Right atrium auricular region (tissue), 2 donors: ENCODE measurements at places on chromosomes 6 and 20.
A peak's percentile ranks its signal among the peaks of the same experiment; 100 is the strongest.

- peak; percentile 93 for DNase-seq
Observed at GRCh38 chr20:51366155-51366886, 176.2 kb downstream of the NFATC2 start.

DNA sequence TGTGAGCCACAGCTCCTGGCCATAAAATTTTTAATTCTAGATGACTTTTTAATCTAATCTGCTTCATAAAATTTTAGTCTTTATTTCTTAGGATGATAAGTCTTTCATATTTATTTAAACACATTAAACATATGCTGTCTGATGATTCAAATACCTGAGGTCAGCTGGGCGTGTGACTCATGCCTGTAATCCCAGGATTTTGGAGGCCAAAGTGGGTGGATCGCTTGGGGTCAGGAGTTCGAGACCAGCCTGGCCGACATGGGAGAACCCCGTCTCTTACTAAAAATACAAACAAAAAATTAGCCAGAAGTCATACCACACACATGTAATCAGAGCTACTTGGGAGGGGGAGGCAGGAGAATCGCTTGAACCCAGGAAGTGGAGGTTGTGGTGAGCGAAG is 53.1 kb downstream of the RBM24 start:
- no peak for DNase-seq

- DNase-seq, result no peak
Observed at GRCh38 chr6:107968081-107968480, 10.1 kb upstream of the SEC63 start.

- DNase-seq, result peak; percentile 66
Observed at GRCh38 chr20:34954904-34955230, 739 bp downstream of the GSS start.

- no peak for DNase-seq
Observed at GRCh38 chr20:10949930-10950783, 276.4 kb upstream of the JAG1 start.

DNA sequence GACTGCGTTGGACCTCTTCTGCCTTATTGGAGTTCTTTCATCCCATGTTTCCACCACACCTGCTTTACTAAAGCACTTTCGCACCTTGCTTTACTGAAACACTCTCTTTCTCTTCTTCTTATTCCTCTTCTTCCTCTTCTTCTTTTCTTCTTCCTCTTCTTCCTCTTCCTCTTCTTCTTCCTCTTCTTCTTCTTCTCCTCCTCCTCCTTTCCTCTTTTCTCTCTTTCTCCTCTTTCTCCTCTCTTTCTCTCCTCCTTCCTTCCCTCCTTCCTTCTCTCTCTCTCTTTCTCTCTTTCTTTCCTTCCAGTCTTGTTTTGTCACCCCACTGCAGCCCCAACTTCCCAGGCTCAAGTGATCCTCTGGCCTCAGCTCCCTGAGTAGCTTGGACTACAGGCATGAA is 4.0 kb upstream of the RIPPLY2 start:
- no peak for DNase-seq

DNA sequence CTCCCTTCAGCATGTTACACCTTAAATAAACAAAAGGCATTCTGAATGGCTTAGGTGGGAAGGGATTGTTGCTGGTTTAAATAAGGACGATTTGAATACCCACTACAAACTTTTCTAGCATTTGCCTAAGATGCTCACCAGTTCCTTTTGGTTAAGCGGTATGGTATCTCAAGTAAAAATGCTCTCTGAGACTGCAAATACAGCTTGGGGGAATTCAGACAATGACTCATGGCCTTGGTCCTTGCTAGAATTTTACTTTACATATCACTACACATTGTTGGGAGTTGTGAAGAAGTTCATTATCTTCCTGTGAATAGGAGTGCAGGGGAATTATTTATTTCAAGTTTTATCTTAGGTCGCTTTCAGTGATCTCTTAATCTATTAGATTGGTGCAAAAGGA is 670.7 kb downstream of the UTRN start:
- no peak for DNase-seq

- DNase-seq, result no peak
Observed at GRCh38 chr20:34514897-34515483, 1.2 kb upstream of the DYNLRB1 start.

- DNase-seq, result no peak
Observed at GRCh38 chr6:125932451-125932795, 24.1 kb upstream of the HINT3 start.

GRCh38 chr6:144131248-144131709 is 19.0 kb upstream of the STX11 start:
- DNase-seq, result no peak

- no peak for DNase-seq
Observed at GRCh38 chr6:156881687-156882629, 104.8 kb downstream of the ARID1B start.

DNA sequence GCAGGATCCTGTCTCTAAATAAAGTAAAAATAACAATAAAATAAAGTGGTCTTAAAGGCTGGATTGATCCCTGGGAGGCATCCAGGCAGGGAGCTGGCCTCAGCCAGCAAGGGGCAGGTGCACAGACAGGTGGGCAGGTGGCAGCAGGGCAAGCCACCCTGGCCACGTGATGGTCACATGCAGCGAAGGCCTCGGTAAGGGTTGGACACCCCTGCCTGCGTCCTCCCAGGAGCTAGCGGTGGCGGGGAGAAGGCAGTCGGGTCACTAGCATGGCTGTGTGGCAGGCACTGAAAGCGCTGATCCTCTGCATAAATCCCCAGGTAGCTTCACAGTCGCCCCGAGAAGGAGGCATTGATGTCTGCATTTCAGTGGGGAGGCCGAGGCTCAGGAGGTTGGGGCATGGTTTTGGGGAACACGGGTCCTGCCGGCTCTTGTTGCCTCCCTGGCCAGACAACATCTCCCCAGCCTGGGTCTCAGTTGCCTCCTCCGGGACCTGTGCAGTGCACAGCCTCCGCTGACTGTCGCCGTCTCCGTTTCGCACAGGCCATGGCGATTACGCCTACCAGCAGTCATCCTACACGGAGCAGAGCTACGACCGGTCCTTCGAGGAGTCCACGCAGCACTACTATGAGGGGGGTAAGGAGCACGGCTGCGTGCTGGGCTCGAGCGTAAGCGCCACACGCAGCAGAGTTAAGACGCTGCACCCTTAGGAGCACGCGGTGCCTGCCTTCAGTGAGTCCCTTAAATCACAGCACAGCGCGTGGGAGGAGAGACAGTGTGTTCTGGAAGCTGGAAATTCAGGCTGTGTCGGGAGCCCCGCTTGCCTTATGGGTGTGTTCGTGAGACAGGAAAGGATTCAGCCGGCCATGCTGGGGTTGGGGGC is 17.7 kb upstream of the MTG2 start:
- DNase-seq, result no peak

GRCh38 chr20:24445510-24446170 is 23.8 kb upstream of the SYNDIG1 start:
- peak; percentile 55 for DNase-seq

- no peak for DNase-seq
Observed at GRCh38 chr20:16352321-16352720, 220.9 kb downstream of the KIF16B start.

- no peak for DNase-seq
Observed at GRCh38 chr20:38700141-38700540, 24.1 kb upstream of the SLC32A1 start.

GRCh38 chr20:13772529-13772928 is 12.2 kb downstream of the ESF1 start:
- no peak for DNase-seq

- no peak for DNase-seq
Observed at GRCh38 chr6:74741646-74742045, 464.2 kb downstream of the COL12A1 start.

- DNase-seq, result no peak
Observed at GRCh38 chr6:123655521-123656306, 19.0 kb upstream of the TRDN start.
